ENCODE measurements at places on chromosomes 3 and 15.

- H3K4me3 ChIP-seq, result no peak overlapping the region
- no peak overlapping the region for H3K27ac ChIP-seq
- DNase-seq, result no peak
- H3K27me3 ChIP-seq, result no peaks in the 10 kb centered on the region
- H3K4me1 ChIP-seq, result no peaks in the 10 kb centered on the region
Measured at GRCh38 chr15:86235667-86236066, 156.0 kb downstream of the AGBL1 start.

DNA sequence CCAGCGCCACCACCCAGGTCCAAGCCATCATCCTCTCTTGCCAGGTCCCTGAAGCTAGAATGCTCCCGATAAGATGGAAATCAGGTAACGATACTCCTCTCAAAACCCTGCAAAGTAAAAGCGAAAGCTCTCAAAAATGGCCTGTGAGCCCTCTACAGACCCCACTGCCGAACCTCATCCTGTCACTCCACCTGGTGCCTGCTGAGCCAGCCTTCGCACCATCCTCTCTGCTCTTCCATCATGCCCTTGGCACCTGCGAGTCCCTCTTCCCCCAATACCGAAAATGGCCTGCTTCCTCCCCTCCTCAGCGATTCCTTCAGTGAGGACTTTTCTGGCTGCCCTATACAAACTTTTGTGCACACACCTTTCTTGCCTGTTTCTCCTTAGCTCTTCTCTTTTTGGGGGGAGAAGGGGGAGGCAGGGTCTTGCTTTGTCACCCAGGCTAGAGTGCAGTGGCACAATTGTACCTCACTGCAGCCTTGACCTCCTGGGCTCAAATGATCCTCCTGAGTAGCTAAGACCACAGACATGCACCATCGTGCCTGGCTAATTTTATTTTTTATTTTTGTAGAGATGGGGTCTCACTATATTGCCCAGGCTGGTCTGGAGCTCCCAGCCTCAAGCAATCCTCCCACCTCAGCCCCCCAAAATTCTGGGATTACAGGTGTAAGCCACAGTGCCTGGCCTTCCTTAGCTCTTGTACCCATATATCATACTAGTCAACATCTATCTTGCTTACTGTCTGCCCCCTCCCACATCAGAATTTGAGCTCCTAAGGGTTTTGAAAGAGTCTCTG, 3.0 kb downstream of the IDH2 start:
- no peak for DNase-seq
- H3K27me3 ChIP-seq, result no peaks in the 10 kb centered on the region
- no peak overlapping the region for H3K27ac ChIP-seq
- H3K4me3 ChIP-seq, result no peak overlapping the region
- H3K36me3 ChIP-seq, result no peaks in the 10 kb centered on the region
- H3K4me1 ChIP-seq, result peaks cover 38% of the 10 kb centered on the region

- H3K27ac ChIP-seq, result no peak overlapping the region
- H3K4me3 ChIP-seq, result no peak overlapping the region
- H3K27me3 ChIP-seq, result no peaks in the 10 kb centered on the region
- H3K4me1 ChIP-seq, result no peaks in the 10 kb centered on the region
- peaks cover 49% of the 10 kb centered on the region for H3K36me3 ChIP-seq
Measured at GRCh38 chr3:52754373-52754772, 16.4 kb downstream of the NEK4 start.

- H3K27ac ChIP-seq, result no peak overlapping the region
- no peaks in the 10 kb centered on the region for H3K36me3 ChIP-seq
- no peak for DNase-seq
- no peaks in the 10 kb centered on the region for H3K4me1 ChIP-seq
Measured at GRCh38 chr3:52171514-52172261, 17.5 kb upstream of the POC1A start.

- H3K27ac ChIP-seq, result no peak overlapping the region
- H3K27me3 ChIP-seq, result no peaks in the 10 kb centered on the region
- H3K4me3 ChIP-seq, result no peak overlapping the region
- H3K36me3 ChIP-seq, result no peaks in the 10 kb centered on the region
- H3K4me1 ChIP-seq, result peaks cover 18% of the 10 kb centered on the region
Measured at GRCh38 chr3:45130476-45130875, 15.7 kb downstream of the CDCP1 start.

- no peak overlapping the region for H3K4me3 ChIP-seq
- H3K27me3 ChIP-seq, result no peaks in the 10 kb centered on the region
- no peak overlapping the region for H3K27ac ChIP-seq
- DNase-seq, result peak; percentile 59
Measured at GRCh38 chr3:141000027-141000663, 51.0 kb upstream of the SPSB4 start.

GRCh38 chr3:148605521-148605920, 92.2 kb upstream of the AGTR1 start:
- no peak for DNase-seq
- no peaks in the 10 kb centered on the region for H3K36me3 ChIP-seq
- H3K4me1 ChIP-seq, result no peaks in the 10 kb centered on the region
- H3K27ac ChIP-seq, result no peak overlapping the region

- H3K36me3 ChIP-seq, result no peaks in the 10 kb centered on the region
- H3K4me1 ChIP-seq, result peaks cover 14% of the 10 kb centered on the region
- peak overlapping the region; percentile 60 for H3K4me3 ChIP-seq
- DNase-seq, result no peak
- no peaks in the 10 kb centered on the region for H3K27me3 ChIP-seq
Measured at GRCh38 chr3:183427196-183427875, 1.1 kb downstream of the MCF2L2 start.
